ENCODE measurements at places on chromosomes 4 and X.

- DNase-seq: no peak
Measured at GRCh38 chrX:124190440-124190839, 142.0 kb upstream of the TEX13D start.

DNA sequence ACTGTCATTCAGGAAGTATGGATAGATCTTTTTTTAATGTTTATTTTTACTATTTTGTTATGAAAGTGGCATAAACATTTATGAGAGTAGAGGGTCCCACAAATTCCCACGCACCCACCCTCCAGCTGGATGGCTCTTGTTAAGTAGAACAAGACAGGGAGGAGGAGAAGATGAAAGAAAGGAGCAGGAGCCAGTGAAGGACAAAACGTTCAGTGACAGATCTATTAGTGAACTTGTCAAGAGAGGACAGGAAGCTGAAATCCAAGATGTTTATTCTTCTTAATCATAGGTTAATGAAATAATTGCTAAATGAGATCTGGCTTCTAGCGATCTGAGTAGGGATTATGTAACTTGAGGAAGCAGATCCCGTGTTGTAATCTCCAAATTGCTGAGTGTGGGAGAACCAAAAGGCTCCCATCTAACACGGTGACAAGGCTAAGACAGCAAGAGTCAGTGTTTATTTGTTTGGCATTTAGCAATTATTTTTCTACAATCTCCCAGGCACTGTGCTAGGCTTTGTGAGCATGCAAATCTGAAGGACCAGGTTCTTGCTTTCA lies 162.5 kb downstream of the SHROOM3 start:
- no peak for DNase-seq

GRCh38 chrX:64191281-64192010 lies 14.1 kb downstream of the AMER1 start:
- DNase-seq: peak; percentile 84

DNA sequence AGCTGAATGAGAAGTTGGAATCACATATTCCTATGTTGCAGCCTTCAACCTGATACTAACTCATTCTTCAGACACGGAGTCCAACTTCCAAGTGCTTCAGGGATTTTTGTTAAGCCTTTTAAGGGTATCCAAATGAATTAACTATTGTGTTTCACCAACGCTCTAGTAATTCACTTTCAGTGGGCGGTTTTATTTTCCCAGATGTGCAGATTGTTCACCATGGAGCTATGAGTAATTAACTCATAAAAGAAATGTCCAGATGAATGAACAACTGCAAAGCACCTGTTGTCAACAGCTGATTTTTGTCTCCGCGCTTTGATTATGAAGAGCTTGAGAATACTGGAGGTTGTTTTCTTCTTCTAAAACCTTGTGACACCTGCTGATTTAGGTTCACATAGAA lies 187.6 kb downstream of the CBR4 start:
- DNase-seq: no peak

- DNase-seq: no peak
Measured at GRCh38 chr4:133096972-133097371, 52.1 kb upstream of the PCDH10 start.

- no peak for DNase-seq
Measured at GRCh38 chr4:101835121-101835904, 44.8 kb downstream of the BANK1 start.

- no peak for DNase-seq
Measured at GRCh38 chr4:189917161-189917891, 23.3 kb upstream of the FRG1 start.

DNA sequence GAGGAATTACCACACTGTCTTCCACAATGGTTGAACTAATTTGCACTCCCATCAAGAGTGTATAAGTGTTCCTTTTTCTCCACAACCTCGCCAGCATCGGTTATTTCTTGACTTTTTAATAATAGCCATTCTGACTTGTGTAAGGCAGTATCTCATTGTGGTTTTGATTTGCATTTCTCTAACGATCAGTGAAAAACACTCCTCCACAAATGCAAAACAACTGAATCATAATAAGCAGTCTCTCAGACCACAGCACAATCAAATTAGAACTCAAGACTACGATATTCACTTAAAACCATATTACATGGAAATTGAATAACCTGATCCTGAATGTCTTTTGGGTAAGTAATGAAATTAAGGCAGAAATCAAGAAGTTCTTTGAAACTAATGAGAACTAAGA lies 371.7 kb downstream of the CXXC4 start:
- DNase-seq: no peak

GRCh38 chrX:143568467-143568866 lies 51.2 kb upstream of the SPANXN3 start:
- DNase-seq: no peak

DNA sequence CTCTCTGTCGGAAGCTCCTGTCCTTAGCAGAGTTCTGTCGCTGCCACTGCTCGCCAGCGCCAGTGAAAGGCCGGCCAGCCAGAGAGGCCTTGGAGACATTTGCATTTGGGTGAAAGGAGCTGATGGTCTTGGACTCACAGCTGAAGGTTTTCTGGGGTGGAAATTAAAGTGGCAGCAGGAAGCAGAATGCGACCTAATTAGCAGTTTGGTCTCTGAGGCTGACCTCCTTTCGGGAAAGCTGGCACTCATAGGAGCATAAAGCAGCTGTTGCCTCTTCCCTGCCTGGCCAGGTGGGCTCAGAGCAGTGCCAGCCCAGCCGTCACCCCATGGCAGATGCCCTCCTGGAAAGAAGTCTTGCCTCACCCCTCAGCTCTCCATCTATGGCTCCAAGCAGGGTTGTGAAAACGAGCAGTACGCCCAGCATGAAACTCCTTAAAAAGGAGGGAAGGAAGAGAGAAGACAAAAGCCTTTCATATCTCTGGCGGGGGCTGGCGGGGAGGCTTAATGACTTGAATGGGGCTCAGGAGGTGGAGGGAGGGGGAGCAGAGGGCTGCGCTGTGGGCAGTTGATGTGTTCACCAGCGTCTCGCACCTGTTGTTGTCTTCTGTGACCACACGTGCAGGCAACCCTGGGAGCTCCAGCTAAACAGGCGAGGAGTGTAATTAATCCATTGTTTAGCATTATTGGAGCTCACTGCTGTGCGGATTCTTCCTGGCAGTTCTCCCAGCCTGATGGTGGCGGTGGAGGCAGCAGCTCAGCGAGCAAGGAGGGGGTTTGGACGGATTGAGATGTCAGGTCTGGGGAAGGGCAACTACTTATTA lies 264.0 kb downstream of the MID1IP1 start:
- DNase-seq: peak; percentile 61

- no peak for DNase-seq
Measured at GRCh38 chr4:61556277-61556676, 356.2 kb downstream of the ADGRL3 start.

DNA sequence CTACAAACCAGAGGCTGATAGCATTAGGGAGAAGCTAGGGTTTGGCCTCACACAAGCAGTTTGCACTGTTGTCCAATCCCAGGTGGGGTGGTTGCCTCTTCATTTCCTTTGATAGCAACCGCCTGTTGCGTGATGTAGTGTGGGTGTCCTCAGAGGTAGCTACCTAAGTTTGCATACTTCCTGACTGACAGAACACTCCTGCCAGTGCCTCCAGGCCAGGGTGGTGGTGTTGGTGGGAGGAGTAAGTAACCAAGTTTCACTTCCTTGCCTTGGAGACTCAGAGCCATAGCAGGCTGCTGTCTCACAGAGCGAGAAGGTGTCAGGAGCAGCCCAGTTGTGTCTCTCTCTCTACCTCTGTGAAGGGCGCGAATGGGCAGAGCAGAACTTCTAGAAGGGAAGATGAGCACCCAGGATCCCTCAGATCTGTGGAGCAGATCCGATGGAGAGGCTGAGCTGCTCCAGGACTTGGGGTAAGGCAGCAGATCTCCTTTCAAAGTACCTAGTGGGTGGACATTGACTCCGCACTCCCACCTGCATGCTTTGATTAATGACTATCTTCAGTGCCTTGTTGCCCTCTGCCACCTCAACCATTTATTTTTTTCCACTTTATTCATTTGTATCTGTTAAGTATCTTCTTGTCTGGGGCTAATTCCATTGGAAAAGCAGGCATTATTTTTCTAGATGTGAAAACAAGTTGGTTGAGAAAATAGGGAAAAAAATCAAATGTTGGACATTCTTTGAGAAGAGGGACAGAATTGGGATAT lies at the start of gene DAPP1:
Gene DAPP1, plus strand, starts transcription at position 283 of the 764 bp plus-strand sequence. Its CDS starts 87 bp downstream, at position 370.
- no peak for DNase-seq

GRCh38 chrX:22037225-22037624 lies 5.1 kb downstream of the PHEX start:
- DNase-seq: no peak

GRCh38 chr4:808860-809570 lies 16.9 kb downstream of the CPLX1 start:
- DNase-seq: no peak

- no peak for DNase-seq
Measured at GRCh38 chr4:6097581-6097980, 79.3 kb upstream of the C4orf50 start.

GRCh38 chrX:15745179-15745578 lies 7.1 kb downstream of the CA5B start:
- no peak for DNase-seq

DNA sequence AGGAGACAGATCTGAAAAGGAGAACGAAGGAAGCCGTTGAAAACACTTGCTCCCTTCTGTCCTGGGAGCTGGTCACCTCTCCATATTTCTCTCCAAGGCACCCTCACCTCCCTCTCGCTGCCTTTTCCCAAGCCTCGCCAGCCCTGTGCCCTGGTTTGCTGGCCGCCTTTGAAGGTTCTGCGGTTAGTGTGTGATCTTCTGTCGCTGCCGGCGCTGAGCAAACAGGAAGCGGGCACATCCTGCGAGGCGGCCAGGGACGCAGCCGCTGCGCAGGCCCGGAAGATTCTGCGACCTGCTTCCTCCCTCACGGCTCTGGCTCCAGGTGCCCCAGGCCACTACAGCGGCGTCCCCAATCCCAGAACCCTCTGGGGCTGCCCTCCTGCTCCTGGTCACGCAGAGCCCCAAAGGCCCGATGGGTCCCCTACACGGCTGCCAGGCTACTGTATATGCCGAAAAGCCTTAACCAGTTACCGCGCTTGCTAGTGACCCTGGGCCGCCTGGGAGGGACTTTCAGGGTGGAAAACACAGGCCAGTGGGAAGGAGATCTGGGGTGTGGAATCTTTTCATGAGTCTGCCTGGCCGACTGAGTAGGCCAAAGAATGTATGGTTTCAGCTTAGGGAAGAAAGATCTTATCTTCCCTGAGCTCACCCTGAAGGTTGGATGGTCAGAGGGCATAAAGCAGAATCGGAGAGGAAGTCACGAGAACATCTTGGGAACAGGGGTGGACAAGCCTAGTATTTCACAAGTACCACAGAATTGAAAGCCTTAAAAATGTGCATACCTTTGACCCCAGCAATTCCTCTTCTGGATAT lies 2.3 kb upstream of the SASH3 start:
- DNase-seq: no peak

GRCh38 chr4:71520308-71520707 lies 181.5 kb downstream of the SLC4A4 start:
- DNase-seq: no peak

DNA sequence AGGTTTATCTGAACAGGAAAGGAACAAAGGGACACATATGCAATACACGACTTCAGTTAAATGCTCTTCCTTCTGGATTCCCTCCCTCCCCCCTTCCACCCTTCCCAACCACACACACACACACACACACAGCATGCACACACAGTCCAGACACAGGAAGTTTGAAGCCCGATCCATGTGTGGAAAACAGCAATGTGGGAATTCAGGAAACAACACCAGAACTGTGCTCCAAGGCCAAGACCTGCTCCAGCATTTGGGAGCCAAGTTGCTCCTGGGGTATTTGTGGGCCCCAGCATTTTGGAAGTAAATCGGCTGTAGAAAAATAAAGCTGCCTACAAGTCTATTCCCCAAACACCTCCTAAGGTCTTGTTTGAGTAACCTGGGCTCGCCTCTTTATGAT lies 5.6 kb upstream of the AMOT start:
- no peak for DNase-seq

GRCh38 chrX:133390676-133391075 lies 24.6 kb downstream of the GPC4 start:
- DNase-seq: no peak

- DNase-seq: no peak
Measured at GRCh38 chr4:182556580-182556979, 313.4 kb downstream of the TENM3 start.

All from vagina (tissue), 2 donors.